Endothelial cell (in vitro differentiated cells): ENCODE measurements at places on chromosomes 7 and 10.

GRCh38 chr7:734214-734613 is 7.1 kb upstream of the PRKAR1B start:
- peaks cover 10% of the 10 kb centered on the region for H3K36me3 ChIP-seq
- H3K27me3 ChIP-seq: peaks cover 8% of the 10 kb centered on the region
- DNase-seq: no peak
- no peak overlapping the region for H3K4me3 ChIP-seq

GRCh38 chr10:103916254-103916653 is 1.7 kb downstream of the STN1 start:
- no peak overlapping the region for H3K4me3 ChIP-seq
- H3K4me1 ChIP-seq: peaks cover 6% of the 10 kb centered on the region
- no peaks in the 10 kb centered on the region for H3K27me3 ChIP-seq
- H3K36me3 ChIP-seq: peaks cover 11% of the 10 kb centered on the region

DNA sequence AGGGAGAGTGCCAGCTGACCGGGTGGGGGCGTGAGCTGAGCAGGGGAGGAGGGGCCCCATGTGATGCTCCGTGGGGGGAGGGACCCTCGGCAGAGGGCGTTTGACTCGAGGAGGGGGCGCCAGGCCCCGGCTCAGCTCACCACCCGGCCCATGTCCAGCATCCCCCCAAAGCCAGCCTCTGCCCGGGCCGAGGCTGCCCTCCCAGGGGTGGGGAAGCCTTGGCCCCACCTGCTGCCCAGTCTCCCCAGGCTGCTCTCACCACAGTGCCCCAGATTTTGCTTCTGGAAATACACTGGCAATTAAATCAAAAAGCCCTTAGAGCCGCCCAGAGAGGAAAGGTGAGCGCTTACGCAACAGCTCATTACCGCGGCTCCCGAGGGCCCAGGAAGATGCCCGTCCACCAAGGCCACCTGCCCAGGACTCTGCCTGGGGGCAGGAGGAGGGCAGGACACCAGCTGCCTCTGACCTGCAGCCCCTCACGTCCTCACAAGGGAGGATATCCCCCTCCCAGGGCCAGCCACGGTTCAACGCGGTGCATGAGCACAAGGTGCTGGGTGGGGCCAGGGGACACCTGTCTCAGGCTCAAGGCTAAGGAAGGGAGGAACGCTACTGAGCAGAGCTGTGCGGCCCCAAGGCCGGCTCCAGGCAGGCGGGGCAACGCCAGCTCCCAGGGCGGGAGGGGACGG is 70.0 kb upstream of the INPP5A start:
- H3K4me3 ChIP-seq: no peak overlapping the region
- no peak for DNase-seq
- peaks cover 4% of the 10 kb centered on the region for H3K36me3 ChIP-seq
- peaks cover 2% of the 10 kb centered on the region for H3K27me3 ChIP-seq

DNA sequence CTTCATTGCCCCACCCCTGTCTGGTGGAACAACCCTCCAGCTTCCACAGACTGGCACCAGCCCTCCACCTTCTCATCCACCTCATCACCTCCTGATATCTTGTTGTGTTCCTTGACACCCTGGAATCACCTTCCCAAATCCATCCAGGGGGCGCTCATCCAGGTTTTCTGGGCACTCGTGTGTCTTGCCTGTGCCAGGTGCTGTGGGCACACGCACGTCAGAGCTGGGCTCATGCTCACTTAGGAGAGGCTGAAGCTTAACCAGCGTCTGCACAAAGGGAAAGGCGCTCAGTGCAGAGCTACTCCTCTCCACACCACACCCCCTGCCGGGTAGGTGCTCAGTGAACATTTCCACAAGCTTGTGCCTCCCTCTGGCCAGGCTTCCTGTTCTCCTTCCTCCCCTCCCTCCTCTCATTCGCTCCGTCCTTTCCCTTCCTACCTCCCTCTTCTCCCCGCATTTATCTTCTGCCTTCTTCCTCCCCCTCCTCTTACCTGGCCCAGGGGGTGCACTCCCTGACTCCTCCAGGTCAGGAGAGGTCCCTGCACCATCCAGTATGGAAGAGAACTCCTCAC is 4.8 kb downstream of the ADCYAP1R1 start:
- peaks cover 7% of the 10 kb centered on the region for H3K36me3 ChIP-seq
- peaks cover 16% of the 10 kb centered on the region for H3K27me3 ChIP-seq
- H3K4me1 ChIP-seq: peaks cover 36% of the 10 kb centered on the region
- no peak overlapping the region for H3K27ac ChIP-seq
- H3K4me3 ChIP-seq: no peak overlapping the region
